ENCODE measurements at places on chromosomes 2 and 18.
A peak's percentile ranks its signal among the peaks of the same experiment; 100 is the strongest.

DNA sequence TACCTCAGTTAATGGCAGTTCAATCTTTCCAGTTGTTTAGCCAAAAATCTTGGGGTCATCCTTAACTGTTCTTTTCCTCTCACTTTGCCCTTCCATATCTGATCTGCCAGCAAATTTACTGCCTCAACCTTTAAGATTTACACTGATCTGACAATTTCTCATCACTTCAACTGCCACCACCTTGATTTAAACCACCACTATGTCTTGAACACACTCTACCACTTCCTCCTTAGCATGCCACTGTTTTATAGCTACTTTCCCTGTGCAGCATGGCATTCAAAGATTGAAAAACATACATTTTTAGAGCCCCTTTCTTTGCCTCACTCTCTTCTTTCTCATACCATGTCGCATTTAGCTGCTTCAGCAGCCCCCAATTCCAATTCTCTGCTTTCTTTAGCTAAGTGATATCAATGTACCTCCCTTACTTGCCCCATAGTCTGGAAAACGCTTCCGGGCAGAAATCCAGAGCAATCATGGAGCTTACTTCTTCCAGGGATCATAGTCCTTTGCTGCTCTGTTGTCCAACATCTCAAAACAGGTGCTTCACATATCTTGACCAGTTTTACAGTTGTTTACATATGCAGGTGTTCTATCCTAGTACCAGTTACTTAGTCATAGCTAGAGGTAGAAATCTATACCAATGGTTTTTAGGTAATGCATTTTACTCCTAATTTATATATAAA is 10.9 kb downstream of the PGAP1 start:
- no peak for DNase-seq

DNA sequence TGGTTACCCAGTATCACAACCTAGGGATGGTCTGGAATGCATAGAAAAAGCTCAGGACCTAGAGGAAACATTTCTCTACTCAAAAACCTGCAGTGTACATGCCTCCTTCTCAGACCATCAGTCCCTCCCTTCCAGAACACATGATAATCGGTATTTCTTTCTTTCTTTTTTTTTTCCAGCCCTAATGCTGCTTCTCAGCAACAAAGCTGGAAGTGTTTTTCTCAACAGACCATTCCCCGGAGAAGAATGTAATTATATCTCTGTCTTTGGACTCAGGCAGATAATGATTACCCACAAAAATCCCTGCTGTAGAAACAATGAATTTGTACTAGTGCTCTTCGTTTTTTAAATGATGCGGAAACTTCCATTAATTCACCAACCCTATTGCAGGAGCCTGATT is 44.1 kb upstream of the NDUFV2 start:
- DNase-seq, result no peak

DNA sequence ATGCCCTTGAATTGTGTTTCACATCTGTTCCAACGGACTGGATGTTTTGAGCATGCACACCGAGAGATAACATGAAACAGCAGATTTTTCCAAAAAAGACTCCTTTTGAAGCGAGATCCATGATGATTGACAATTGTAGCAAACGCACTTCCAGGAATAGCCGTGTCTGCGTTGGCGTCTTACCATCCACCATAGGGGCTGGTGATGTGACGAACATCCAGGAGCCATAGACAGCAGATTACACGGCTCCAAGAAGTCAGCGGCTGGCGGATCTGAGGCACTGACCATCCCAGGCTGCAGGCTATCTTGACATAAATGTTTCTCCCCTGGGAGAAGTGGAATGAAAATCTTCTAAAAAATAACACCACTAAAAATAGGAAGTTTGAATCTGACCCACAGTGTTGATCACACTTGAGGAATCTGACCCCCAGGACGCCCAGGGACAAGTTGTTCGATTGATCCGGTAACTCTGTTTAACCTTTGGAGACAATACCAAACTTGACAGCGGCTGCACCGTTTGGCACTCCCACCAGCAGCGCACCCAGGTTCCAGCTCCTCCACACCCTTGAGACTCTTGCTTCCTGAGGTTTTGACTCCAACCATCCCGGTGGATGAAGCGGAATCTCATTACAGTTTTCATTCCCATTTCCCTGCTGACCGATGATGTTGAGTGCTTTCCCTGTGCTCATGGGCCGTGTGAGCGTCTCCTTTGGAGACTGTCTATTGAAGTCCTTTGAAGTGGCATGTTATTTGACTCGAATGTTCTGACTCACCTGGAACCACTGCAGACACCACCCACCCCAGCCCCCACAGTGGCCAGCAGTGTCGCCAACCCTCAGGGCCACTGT is 140.0 kb upstream of the GPC1 start:
- DNase-seq, result no peak

- no peak for DNase-seq
Measured at GRCh38 chr2:234195516-234195915, 145.0 kb downstream of the SPP2 start.

DNA sequence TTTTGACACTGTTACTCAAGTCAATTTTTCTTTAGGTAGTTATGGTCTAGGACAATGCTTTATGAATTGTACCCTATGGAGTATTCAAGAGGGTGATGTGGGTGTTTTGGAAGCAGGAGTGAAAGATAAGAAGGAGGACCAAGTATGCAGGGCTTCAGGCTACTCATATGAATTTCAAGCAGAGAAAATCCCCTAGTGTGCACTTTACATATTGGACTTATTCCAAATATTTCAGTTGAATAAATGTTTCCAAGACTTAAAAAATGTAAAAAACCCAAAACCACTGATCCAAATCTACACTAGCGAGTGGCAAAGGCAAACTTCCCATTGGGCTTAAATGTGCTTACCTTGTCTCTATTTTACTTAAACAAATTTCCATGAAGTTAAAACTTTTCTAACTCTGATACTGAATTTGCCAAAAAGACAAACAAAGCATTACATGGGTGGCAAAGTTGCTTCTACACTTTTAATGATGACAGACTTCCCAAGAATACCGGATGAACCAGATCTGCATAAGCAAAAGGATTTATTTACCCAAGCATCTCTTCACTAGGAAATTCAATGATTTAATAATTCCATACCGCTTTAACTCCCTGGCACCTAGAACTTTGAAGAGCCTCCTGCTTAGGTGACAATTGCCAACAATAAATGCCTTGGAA is 1233.5 kb upstream of the NXPH2 start:
- DNase-seq, result no peak

DNA sequence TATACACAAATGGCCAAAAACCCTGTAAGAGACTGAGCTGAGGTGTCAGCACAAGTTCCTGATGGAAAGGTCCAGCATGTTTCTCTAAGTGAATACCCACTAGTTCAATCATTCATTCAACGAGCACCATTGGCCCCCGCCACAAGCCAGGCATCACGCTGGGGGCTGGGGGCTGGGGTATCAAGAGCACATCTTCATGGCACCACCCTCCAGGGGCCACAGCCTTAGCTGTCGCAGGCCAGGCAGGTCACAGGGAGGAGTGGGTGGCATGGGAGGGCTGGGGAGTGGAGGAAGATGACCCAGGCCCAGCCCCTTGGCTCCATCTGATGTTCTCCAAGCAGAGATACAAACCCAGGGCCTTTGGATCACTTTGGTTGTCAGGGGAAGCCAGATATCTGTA is 97.9 kb downstream of the ACKR3 start:
- no peak for DNase-seq

GRCh38 chr18:35478520-35479435 is 19.0 kb downstream of the INO80C start:
- DNase-seq, result no peak

DNA sequence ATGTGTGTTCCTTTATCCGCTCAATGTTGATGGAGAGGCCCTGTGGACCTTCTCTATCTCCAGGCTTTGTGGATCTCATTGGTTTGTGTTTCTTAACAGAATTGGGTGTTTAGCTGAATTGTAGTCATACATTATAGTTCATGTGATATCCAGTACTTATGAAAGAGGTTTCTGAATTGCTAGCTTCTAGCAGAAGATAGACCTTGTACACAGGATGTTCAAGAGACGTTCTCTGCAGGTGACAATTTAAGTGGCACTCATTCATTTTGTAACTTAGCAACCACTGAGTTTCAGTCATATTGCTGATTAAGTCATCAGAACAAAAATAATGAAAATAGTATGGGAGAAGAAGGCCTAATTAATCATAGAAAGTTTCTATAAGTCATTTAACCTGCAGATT is 279.2 kb downstream of the ALPK2 start:
- DNase-seq, result no peak

DNA sequence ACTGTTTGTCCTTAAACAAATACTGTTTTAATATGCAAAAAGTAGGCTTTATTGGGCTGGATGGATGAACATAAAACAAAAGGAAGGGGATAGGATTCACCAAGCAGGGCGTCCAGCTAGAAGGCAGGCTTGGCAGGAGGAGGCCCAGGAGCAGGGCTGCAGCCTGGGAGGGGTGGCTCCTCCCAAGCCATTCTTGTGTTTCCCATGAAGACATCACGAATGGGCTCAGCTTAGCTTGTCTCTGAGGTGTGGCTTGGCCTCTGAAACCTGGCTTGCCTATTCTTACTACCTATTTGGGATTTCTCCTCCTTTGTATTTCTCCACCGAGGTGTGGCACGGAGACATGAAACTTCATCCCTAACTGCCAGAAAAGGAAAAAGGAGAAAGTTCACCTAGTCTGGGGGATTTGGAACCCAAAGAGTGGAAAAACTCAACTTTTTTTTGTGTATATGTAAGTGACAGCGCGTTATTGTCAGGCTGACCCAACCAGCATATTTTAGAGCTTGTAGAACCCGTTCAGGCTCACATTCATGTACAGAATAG is 481.9 kb upstream of the SPRED2 start:
- DNase-seq, result no peak

DNA sequence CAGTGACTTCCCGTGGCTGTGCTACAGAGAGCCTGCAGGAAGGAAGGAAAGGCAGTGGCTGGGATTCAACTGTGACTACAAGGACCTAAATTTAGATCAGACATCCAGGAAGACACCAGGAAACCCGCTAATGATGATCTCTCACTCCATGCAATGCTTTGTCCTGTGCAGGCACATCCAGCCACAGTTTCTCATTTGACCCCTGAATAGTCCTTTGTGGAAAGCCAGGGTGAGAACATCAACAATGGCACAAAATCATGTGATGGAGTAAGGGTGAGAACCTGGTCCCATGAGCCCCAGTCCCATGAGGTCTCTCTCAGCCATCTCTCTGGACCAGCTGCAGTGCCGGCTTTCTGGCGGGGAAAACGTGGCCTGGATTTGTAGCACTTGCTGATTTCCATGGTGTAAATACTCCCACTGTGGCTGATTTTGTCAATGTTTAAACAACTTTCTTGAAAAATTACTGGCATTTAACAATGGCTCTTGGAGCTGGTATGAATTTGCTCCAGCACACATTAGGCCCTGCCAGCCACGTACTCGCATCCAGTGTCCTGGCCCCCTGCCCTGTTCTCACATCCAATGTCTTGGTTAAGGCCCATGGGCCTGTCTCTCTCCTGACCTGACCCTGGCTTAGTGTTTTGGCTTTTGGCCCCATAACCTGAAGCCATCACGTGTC is 159.0 kb upstream of the HAAO start:
- no peak for DNase-seq

DNA sequence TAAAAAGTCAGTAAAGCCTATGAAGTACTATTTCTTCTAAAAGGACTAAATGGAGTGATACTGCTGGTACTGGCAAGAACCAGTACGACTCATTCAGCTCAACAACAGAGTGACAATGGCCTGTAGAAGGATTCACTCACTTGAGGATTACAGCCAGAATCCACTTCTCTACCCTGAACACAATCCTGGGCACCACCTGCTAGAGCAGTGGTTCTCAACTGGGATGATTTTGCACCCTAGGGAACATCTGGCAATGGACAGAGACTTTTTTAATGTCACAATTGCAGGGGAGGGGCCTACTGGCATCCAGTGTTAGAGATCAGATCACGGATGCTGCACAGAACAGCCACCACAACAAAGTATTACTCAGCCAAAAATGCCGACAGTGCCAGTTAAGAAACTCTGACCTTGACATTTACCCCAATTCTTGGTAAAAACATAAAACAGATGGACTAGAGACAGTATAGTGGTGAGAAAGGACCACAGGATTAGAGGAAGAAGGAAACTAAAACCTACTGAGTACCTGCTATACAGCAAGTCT is 5.0 kb downstream of the SPIRE1 start:
- DNase-seq, result no peak

DNA sequence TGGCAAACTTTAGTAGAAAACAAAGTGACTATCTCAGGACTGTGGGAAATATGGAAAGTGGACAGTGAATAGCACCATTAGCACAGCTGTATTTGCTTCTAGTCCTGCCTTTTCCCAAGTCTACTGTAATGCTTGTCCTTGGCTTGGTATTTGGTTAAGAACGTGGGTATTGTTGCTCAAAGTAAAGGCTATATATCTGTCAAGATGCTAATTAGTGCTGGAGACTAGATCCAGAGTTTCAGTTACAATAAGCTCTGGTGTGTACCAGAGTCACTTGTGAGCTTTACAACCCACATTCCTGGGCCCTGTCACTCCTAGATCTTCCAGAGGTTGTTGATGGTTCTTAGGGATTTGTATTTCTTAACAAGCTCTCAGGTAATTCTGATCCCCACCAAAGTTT is 313.6 kb downstream of the SLC8A1 start:
- no peak for DNase-seq

- DNase-seq, result no peak
Measured at GRCh38 chr2:108560241-108560811, 26.1 kb downstream of the LIMS1 start.

- no peak for DNase-seq
Measured at GRCh38 chr2:226124548-226125011, 675.0 kb downstream of the IRS1 start.

DNA sequence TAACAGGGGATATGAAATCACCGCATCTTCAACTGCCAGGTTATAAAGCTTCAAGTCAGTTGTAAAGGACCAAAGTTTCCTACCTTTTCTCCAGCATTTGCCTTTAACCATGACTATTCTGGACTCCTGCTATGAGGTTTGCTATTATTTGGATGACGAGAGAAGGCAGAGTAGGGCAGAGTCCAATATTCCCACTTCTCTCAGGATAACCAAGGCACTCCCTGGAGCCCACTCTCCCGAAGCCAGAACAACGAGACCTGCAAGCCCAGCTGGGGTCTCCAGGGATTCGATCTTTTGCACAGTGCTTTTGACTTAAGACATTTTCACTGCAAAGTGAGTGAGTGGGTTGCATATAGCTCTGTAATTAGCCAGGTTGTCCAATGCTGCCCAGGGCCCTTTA is 77.1 kb upstream of the ZNF397 start:
- DNase-seq, result no peak

DNA sequence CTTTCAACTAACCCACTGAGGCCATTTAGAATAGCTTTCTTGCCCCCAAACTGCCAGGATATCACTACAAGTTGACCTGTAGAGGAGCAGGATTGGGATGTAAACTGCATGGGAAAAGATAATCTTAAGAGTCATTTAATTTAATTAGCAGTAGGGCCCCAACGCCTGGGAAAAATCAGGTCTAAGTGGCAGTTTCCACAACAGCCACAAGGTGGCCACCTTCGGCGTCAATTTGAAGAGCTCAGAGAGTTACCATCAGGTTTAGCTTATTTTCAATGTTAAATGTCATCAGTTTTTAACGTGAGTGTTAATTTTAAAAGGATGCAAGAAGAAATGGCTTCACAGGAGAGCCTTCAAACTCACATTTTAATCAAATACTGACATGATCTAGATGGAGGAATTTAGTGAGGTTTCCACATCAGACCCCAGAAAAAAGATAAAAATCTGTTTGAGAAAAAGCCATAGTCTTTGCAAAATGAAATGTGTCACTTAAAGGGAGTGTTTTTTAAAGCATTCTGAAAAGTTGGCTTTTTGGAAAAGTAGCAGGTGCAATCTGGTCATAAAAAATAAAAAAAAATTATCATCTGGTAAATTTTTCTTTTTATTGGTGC is 77.3 kb upstream of the UPP2 start:
- DNase-seq, result peak; percentile 9

GRCh38 chr18:26574958-26575864 is 26.9 kb upstream of the KCTD1 start:
- peak; percentile 3 for DNase-seq

GRCh38 chr2:127542231-127542630 is 6.7 kb downstream of the MYO7B start:
- DNase-seq, result no peak

All from HFF-Myc (cell line).